ENCODE measurements at places on chromosomes 11 and 22.

- no peak for DNase-seq
Measured at GRCh38 chr11:63489879-63490278, 1.1 kb downstream of the PLAAT5 start.

- DNase-seq: no peak
Measured at GRCh38 chr11:43393765-43394355, 35.1 kb downstream of the TTC17 start.

GRCh38 chr22:38240734-38241252 lies 32.0 kb downstream of the TMEM184B start:
- DNase-seq: no peak

DNA sequence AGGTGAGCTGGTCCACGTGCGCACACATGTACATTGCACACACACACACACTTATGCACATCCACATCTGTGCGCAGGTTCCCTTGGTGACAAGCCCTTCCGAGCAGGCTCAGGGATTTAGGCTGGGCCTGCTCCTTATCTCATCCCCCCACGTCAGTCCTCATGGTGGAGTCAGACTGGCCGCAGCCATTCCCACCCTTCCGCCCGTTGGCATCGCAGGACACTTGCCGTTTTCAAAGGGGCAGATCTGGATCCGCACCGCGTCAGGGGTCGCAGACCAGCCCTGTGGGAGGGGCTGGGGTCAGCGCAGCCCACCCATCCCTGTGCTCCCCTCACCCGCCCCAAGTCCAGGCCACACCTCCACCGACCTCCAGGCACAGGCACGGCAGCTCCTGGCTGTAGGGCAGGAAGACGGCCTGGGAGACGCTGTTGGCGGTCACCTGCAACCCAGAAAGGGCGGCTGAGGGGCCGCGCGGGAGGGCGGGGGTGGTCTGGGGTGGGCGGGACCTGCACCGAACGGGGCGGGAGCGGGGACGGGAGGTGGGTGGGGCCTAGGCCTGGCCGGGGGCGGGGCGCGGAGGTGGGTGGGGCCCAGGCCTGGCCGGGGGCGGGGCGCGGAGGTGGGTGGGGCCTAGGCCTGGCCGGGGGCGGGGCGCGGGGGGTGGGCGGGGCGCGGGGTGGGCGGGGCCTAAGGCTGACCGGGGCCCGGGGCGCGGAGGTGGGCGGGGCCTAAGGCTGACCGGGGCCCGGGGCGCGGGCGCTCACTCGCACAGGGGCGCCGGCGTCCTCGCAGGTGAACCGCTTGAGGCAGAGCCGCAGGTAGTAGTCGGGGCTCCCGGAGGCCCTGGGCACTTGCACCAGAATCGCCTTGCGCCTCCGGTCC lies 13.3 kb downstream of the IL17REL start:
- no peak for DNase-seq

DNA sequence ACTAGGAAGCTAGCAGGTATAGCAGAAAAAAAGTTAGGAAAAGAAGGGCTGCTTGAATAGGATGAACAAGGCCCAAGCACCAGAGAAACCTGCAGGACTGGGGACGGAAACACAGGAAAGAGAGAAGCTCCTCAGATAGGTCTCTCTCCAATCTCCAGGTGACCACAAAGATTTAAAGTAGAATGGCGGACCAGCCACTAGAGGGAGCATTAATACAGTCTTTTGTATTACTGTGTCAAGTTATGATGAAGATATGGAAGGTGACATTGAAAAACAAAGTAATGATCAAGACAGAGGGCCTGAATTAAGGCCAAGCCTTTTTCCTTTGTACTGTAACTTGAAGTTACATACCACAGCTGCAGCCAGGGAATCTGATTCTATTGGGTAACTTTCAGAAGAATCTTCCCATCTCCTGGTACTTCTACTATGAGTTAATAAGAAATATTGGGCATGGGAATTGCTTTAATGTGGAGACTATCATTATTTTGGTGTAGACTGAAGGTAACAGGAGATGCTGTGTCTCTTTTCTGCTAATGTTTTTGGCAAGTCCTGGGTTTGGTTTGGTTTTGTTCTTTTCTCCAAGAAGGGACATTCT lies 33.8 kb downstream of the OR2AG2 start:
- peak; percentile 84 for DNase-seq
